ENCODE measurements at places on chromosomes 2 and 18. TPM values are rescaled to one million over a fixed set of nuclear protein-coding genes. Genes with fewer than 3 reads are reported as not detected.

- DNase-seq = no peak
These were observed 103.3 kb upstream of the MAP4K3 start for GRCh38 chr2:39540414-39540813.

- no peak for DNase-seq
These were observed 12.9 kb upstream of the ZNF516 start for GRCh38 chr18:76507830-76508385.

Gene ACOXL
- total RNA-seq = 0.25 TPM

Gene SERPINB3
- total RNA-seq = not detected

DNA sequence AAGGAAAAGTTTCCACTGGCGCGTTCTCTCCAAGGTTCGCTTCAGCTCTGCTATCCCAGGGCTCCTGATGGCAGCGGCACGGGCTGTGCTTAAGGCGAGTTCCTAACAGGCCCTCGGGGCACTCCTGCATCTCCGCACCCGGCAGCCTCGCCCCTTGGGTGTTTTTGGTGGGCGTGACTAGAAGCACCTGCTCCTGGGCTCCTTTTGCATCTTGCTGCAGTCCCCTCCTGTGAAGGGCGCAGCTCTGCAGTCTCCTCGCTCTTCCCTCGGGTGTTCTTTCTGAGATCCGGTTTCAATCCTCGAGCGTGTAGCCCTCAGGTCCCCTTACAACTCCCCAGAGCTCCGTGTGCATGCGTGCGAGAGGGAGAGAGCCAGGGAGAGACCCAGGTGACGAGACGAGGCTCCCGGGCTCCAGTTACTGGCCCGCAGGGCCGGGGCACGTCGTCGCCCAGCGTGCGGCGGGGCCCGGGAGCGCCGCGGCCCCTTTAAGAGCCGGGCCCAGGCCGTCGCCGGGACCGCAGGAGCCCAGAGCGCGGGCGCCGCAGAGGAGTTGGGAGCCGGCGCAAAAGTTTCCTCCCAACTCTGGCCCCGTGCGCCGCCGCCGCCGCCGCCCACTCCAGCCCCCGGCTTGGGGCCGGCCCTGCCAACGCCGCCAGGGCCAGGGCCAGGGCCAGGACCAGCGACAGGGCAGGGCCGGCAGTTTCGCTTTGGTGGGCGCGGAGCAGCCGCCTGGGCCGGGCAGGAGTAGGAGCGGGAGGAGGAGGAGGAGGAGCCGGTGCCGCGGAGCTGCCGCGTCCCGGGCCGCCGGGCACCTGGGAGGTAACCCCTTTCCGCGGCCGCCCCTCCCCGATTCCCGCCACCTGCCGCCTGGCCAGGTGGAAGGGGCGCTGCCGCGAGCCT is at the start of gene PARD3B:
Gene PARD3B, plus strand, starts transcription at position 515 of the 900 bp plus-strand sequence. CDS start 525 bp downstream, outside the sequence.
- DNase-seq = peak; percentile 33

DNA sequence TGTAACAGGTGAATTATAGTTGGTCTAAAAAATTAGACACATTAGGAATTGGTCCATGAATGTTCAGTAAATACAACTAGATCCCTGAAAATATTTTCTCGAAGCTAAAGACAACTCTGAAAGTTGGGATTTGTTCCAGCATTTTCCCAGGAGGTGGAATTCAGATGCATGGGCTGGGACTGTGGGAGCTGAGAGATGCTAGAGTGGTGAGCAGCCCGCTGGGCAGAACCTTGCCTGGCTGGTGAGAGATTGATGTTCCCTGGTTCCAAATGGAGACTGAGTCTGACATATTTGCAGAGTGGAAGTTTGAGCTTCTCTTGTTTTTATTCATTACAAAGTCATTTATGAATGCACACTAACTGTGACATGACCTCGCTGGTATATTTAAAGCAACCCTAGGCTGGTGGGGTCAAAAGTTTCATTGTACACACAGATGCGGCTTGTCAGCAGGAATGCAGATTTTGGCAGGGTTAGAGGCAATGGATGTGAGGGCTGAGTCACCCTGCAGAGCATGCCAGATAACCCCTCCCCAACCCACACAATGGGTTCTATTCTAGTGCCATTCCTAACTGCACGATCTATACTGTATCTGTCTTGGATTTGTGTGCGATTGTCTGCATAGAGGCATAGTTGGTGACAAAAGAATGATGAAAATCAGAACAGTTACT is 23.5 kb upstream of the TMEM178A start:
- no peak for DNase-seq

DNA sequence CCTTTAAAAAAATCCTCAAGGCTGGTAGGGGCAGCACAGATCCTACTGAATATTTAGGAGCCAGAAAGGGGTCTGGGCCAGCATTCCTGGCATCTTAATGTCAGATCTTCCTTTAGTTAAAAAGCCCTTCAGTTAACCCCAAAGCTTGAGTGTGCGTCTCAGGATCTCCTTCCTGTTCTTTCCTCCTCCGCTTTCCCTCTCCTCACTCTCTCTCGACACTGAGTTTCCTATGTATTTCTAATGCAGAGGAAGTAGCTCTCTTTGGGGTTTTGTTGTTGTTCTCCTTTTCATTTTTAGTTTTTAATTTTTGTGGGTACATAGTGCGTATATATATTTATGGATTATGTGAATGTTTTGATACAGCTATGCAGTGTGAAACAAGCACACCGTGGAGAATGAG is 109.9 kb upstream of the COPS8 start:
- DNase-seq = no peak

DNA sequence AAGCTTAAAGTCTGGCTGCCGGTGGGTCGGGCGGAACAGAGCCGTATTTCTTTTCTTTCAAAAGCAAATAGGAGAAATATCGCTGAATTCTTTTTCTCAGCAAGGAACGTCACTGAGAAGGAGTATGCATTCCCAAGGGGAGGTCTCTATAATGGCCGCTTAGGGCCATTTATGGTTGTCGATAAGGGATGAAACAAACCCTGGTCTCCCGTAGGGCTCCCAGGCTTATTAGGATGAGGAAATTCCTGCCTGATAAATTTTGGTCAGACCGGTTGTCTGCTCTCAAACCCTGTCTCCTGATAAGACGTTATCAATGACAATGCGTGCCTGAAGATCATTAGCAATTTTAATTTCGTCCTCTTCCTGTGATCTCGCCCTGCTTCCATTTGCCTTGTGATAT is 227.7 kb upstream of the ZEB2 start:
- DNase-seq = no peak

Gene CHRNG
- not detected for total RNA-seq

- no peak for DNase-seq
These were observed 421.7 kb downstream of the STK39 start for GRCh38 chr2:167825664-167826063.

GRCh38 chr2:169073963-169074751 is 4.8 kb downstream of the DHRS9 start:
- DNase-seq = no peak

Gene NCKAP1
- total RNA-seq = 106 TPM

Gene TTC32
- 20.8 TPM for total RNA-seq

- DNase-seq = no peak
These were observed 130.2 kb downstream of the INHBB start for GRCh38 chr2:120476141-120476540.

Gene L3MBTL4
- total RNA-seq = 15.9 TPM

- DNase-seq = no peak
These were observed 191.7 kb downstream of the THSD7B start for GRCh38 chr2:136957044-136957443.

DNA sequence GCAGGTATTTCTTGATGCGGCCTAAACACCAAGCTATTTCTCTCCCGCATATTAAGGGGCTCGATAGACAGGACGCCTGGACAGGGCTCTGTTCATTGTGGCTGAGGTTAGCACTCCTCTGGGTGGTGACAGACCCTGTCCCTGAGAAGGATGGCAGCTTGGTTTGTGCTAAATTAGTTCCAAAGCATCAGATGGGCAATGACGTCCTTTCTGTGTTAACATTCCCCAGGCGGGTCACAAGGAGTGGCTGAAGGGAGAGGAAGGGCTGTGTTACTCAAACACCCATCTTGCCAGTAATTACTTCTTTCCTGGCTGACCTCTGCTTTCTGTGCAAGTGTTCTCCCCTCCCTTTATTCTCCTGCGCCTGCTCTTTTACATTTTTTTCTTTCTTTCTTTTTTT is 75.0 kb downstream of the TMEM247 start:
- no peak for DNase-seq

- no peak for DNase-seq
These were observed 44.4 kb upstream of the TANK start for GRCh38 chr2:161115605-161116380.

Measured in mesothelial cell of epicardium (in vitro differentiated cells).